ENCODE measurements at places on chromosomes 1 and 21.

GRCh38 chr1:38028105-38028591 is 15.6 kb downstream of the UTP11 start:
- no peak for DNase-seq

- no peak for DNase-seq
These were observed 387.6 kb downstream of the CAMTA1 start for GRCh38 chr1:7172804-7173203.

DNA sequence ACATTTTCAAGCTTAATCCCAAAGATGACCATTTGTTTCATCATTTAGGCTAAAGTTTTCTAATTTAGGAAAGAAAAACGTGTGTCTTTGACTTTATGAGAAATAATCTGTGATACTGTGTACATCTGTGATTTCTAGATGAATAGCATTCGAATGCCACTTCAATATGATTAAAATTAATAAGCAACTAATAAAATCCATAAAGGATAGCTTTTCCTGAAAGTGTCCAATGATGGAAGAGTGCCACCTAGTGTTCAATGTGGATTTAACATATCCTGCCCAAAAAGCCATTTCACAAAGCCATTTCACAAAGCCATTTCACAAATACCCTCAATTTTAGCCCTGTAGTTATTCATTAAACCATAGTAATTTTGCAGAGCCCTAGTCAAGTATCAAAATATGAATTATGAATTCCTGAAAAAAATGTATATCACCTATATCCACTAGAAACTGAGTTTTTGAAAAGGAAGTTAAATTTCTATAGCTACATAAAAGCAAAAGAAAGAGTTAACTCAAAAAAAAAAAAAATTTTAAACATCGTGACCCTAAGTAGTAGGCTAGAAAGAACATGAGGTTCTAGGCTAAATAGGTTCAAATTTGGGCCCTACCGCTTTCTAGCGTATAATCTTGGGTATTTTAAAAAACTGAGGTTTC is 19.1 kb downstream of the NME7 start:
- no peak for DNase-seq

DNA sequence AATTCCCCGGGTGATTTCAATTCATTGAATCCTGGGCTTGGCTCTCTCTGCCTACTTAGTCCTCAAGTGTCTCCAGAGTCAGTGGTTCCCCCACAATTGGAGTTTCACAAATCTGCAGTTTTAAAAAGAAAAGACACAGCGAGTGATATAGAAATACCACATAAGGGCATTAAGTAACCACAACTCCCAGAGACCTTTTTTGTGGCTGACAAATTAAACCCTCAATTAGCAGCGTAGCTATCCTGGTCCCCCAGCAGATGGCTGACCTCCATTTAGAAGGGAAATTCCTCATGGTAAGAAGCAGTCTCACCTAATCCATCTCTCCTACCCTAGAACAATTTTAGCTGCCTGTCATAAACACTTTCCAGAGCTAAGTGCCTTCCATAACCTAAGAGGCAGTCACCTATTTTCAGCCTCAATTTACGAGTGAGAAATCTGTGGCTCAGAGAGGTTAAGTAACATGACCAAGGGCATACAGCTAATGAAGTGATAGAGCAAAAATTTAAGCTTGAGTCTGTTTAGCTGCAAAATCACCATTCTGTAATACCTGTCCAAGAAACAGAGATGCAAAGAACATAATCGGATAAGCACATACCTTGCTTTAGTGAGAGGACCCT is 56.0 kb upstream of the NBPF3 start:
- no peak for DNase-seq

Data from glomerular endothelial cell (primary cell).